GOT3 (cell line): ENCODE measurements at places on chromosomes 11 and 22.

DNA sequence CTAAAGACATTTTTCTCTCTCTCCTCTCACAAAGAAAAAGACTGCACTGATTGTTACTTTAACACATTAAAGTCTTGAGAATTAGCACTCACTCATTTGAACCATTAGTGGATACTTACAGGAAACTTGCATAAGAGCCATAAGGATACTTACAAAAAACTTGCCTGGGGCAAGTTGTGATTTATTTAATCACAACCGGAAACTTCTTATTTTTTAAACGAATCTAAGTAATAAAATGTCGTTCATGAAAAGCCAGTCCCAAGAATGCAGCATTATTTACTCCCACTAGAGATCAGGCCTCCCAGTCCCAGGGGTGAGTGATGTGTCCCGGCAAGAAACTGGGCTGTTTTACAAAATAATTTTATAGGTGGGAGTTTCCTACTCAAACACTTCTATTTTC lies 59.3 kb upstream of the TTC12 start:
- no peak for DNase-seq

DNA sequence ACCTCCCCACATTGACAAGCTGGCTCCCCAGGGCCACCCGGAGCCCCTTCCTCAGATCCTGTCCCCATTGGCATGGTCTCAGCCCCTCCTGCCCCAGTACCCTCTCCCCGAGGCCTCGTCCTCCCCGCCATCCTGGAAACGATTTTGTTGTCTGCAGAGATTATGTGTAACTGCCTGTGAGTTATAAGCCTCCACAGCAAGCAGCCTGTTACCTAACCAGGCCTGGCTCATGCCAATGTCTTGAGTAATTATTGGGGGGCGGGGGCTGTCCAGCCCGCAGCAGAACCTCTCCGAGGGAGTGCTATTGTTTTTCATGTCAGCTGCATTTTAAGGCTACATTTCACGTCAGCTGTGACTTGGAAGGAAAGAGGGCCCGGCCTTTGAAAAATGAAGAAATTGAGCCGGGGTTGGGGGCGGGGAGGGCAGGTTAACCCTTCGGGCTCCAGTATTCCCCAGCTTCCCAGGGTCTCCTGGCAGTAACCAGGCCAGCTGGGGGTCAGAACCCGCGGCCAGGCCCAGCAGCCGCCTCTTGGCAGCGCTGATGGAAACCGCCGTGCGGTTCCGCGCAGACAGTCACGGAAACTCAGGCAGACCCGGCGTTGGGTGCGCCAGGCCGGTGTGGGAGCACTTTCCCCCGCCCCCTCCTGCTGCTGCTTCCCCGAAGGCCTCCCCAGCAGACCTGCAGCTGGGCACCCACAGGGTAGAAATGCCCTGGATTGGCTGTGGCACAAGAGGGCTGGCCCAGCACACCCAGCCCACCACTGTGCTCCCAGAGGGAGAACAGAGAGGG lies 59.5 kb downstream of the CDKN1C start:
- peak; percentile 6 for DNase-seq

- DNase-seq, result no peak
Measured at GRCh38 chr11:123413636-123414035, 16.4 kb upstream of the GRAMD1B start.

DNA sequence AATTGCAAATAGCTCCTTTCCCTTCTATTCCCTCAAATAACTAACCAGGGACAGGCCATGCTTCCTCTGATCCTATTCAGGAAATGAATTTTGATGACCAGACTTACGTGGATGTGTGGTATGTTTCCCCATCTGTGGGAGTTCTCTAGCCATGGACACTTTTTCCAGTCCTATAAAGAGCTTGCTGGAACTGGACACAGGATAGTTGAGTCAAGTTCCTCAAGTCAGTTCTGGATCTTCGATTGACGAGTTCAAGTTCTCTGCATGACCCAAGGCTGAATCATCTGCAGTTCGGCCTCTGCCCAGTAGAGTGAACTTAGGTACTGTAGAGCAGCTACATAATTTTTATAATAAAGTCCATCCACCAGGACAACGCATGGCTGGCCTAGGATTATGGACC lies 52.7 kb upstream of the CCND1 start:
- no peak for DNase-seq

- no peak for DNase-seq
Measured at GRCh38 chr22:24232124-24232523, 12.8 kb downstream of the GGT5 start.

DNA sequence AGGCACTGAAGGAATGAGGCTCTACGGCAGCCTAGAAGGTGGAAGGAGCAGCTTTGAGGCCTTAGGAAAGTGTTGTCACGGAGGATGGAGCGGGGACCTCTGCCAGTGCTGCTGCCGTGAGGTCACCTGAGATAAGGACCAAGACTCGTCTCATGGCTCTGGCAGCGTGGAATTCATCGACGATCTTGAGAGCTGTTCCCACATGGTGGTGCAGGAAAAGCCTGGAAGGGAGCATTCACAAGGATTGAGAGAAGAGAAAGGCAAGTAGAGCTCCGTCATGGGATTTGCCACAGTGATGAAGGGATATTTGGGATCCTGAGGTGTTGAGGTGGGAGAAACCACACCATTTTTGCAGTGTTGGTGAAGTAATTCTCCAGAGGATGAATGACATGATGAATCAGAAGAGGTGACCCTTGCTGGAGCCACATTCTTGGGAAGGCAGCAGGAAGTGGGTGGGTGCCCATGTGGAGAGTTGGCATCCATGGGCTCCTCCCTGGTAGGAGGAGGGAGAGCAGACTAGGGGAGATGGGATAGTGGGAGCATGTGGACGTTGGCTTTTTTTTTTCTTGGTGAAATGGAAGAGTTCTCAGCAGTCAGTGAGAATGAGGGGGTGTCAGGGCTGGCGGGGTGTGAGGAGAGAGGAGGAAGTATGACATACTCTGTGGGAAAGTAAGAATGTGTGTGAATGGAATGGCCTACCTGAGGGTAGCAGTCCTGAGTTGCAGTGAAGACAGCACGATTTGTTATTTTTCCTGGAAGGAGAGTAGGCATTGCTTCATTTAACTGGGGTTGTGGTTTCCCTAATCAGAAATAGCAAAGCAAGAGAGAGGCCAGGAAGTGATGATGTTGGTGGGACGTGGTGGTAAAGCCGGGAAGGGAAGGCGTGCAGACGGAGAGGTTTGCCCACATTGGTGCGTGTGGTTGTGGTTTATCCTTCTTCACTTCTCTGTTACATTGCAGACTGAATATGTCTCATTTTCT lies 11.1 kb downstream of the PPP6R3 start:
- DNase-seq, result no peak

- no peak for DNase-seq
Measured at GRCh38 chr11:118921121-118921928, 4.4 kb downstream of the BCL9L start.

- DNase-seq, result no peak
Measured at GRCh38 chr22:25853501-25854284, 111.7 kb downstream of the MYO18B start.

- DNase-seq, result no peak
Measured at GRCh38 chr22:29214232-29214631, 8.5 kb downstream of the EMID1 start.

DNA sequence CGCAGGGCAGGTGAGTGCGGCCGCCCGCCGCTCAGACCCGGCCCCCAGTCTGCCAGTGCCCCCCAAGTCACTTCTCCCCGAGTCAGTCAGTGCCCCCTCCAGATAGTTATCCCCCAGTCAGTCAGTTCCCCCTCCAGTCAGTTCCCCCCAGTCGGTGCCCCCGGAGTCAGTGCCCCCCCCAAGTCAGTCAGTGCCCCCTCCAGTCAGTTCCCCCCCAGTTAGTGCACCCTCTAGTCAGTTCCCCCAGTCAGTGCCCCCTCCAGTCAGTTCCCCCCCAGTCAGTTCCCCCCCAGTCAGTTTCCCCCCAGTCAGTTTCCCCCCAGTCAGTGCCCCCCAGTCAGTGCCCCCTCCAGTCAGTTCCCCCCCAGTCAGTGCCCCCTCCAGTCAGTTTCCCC lies 411 bp downstream of the PPP6R2 start:
- no peak for DNase-seq

GRCh38 chr11:27621405-27622161 lies 78.7 kb downstream of the BDNF start:
- no peak for DNase-seq

DNA sequence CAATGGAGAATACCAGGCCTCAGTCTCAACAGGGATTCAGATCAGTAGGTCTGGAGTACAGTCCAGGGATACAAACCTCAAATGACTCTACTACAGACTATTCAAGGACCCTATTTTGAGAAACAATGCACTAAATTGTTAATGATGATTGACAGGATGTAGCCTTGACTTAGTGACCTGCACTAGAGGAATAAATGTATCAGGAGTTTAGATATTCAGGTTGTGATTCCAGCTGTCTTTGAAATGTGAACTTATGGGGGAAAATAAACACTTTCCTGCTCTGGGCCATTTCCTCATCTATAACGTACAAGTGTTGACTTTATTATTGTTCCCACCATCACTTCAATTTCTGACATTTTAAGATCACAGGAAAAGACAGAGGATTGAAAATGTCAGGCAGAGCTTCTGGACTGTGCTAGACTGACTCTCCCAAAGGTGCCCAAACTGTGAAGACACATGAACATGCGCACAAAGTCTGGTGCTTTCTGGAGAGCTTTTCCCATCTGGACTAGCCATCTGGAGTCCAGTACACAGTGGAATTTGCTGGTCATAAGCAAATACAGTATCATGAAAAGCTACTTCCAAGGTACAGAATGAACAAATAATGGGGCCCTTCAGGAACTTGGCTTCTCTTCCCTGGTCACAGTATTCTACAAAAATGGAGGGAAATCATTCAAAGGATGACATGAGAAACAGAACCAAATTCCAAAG lies 110.4 kb downstream of the USP35 start:
- DNase-seq, result no peak

DNA sequence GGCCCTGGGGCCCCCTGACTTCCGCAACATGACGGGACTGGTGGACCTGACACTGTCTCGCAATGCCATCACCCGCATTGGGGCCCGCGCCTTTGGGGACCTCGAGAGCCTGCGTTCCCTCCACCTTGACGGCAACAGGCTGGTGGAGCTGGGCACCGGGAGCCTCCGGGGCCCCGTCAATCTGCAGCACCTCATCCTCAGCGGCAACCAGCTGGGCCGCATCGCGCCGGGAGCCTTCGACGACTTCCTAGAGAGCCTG lies 992 bp downstream of the LRFN4 start:
- no peak for DNase-seq

GRCh38 chr11:95228081-95228749 lies 2.8 kb downstream of the SESN3 start:
- no peak for DNase-seq

GRCh38 chr11:65576232-65576866 lies 496 bp downstream of the EHBP1L1 start:
- DNase-seq, result no peak

GRCh38 chr11:11537871-11538270 lies 83.9 kb downstream of the GALNT18 start:
- no peak for DNase-seq
